Stimulated activated CD8-positive, alpha-beta memory T cell treated with anti-CD3 and anti-CD28 coated beads, Interleukin-15, amount 100 ng/mL, for 4 hours (primary cell): ENCODE measurements at places on chromosomes 5 and 9.

DNA sequence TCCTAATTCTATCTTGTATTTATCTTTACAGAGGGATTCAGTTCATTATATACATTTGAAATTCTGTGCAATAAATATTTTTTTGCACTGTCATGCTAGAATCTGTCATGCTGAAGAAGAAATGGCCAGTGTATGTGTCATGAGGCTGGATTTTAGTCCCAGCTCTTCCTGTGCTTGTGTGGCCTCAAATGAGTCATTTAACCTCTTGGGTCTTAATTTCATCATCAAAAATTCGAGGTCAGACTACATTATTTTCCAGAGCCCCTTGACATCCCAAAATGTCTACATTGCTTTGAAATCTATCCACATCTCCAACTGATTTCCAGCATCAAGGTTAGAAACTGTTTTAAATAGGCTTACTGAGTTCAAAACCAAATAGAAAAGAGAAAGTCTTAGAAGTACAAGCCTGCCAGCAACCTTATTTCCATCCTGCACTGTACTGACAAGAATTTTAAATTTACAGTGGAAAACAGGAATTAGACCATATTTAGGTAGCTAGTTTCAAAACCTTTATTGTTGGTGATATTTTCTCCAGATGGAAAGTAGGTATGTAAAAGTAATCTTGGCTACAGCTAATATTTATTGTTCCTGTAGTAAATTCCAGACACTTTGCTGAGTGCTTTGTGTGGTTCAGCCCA is 96.7 kb upstream of the MAMDC2 start:
- DNase-seq = no peak

DNA sequence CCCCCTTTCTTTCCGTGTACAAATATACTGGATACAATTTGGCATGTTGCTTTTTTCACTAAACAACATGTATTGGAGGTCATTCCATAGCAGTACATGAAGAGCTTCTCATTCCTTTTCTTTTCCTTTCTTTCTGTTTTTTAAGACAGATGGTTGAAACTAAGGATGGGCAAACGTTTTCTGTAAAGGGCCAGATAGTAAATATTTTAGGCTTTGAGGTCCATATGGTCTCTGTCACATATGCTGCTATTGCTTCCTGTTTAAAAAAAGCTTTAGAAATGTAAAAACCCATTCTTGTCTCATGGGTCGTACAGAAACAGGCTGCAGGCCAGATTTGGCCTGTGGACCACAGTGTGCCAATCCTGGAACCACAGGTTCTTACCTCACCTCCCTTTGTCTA is 160.1 kb downstream of the ACER2 start:
- DNase-seq = no peak

DNA sequence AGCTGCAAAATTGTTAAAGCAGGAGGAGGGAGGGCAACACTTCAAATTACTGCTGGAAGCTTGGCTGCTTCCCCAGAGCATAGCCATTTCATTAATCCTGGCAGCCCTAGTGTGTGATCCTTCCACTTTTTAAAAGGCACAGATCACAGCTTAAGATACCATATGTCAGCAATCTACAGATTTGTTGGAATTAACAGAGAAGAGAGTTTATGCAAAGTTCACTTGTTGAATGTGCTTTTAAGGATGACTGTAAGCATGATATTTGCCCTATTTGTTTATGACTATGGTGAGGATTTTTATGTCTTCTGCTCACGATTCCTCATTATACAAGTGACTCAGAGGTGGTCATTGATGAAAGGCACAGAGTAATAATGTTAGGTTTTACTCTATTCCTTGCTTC is 156.0 kb upstream of the CDKN2B start:
- DNase-seq = no peak

- no peak for DNase-seq
These were observed 63.1 kb downstream of the ADAMTS6 start for GRCh38 chr5:65418661-65419060.

DNA sequence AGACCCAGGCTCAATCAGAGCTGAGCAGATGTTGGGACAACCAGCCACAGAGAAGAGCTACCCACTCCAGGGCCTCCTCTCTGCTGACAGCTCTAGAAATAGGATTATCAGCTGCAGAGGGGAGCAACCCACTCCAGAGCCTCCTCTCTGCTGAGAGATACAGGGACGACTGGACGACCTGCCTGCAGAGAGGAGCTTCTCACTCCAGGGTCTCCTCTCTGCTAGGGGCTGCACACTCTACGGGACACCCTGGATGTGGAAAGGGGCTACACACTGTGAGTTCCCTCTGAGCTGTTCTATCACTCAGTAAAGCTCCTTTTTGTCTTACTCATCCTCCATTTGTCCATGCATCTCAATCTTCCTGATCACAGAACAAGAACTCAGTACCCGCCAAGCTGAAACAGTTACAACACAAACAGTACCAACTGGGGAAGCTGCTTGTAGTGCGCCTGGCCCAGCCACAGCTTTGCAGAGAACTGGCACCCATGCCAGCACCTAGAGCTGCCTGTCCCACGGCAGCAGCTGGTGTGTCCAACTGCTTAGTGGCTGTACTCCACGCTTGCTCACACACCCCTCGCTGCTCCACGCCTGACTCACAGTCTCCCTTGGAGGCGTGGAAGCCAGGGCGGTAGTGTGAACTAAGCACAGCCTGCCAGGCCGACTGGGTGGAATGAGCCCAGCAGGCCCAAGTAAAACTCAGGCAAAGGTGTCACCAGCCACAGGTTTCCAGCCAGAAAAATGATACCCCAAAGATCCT is 56.8 kb downstream of the PRELID2 start:
- no peak for DNase-seq

DNA sequence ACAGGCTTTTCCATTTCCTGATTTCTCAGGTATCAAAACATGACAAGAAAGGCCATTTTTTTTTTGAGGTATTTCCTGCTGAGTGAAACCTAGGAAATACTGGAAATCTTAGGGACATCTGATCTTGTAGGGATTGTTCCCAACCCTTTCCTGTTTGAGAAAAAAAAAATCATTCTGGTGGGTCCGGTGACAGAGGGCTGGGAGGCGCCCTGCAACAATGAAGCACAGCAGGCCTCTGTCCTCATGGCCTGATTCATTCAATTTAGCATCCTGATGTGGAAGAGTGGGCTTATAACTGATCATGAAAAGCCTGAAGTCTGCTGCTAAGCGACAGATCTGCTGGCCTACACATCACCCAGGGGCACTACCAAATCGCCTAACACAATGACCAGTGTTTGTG is 3.0 kb upstream of the C9orf153 start:
- DNase-seq = no peak

DNA sequence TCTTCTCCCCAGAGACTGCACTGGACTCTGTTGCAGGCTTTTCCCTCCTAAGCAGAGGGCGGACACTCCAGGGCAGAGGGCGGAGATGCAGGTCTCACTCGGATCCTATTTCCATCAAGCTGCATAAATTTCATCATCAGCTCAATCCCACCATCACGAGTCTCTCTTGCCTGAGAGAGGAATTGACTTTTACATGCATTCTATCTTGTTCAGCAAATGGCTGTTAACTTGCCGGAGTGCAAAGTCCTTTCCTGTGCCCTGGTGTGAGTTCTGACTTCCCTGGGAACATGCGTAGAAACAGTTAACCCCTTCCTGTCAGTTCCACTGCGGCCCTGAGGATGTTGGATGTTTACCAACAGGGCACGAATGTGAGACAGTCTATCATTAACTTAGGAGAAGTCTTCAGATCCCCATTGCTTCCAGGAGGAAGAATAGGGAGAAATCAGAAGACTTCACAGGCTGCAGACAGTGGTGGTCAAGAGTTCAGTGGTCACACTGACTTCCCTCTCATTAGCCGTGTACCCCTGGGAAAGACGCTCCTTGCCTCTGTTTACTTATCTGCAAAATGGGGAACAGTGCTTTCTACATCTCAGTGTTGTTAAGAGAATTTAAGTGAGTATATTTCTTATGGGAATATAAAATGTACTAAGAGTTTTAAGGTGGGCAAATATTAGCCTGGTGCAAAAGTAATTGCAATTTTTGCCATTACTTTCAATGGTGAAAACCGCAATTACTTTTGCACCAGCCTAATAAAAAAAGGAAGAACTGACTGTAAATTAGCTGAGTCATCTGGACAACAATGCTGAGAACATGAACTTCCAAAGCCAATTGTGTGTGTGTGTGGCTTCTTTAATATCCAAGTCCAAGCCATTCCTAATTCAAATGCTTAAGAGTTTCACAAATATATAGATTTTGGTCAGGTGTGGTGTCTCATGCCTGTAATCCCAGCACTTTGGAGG is 248.0 kb downstream of the DRD1 start:
- no peak for DNase-seq

DNA sequence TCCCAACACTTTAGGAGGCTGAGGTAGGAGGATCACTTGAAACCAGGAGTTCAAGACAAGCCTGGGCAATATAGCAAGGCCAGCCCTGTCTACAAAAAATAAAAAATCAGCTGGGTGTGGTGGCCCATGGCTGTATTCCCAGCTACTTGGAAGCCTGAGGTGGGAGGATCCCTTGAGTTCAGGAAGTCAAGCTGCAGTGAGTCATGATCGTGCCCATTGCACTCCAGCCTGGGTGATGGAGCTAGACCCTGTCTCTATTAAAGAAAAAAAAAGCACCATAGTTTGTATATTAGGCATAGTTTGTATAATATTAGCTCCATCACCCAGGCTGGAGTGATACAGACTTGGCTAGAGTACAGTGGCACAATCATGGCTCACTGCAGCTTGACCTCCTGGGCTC is 9.6 kb upstream of the NME5 start:
- no peak for DNase-seq

DNA sequence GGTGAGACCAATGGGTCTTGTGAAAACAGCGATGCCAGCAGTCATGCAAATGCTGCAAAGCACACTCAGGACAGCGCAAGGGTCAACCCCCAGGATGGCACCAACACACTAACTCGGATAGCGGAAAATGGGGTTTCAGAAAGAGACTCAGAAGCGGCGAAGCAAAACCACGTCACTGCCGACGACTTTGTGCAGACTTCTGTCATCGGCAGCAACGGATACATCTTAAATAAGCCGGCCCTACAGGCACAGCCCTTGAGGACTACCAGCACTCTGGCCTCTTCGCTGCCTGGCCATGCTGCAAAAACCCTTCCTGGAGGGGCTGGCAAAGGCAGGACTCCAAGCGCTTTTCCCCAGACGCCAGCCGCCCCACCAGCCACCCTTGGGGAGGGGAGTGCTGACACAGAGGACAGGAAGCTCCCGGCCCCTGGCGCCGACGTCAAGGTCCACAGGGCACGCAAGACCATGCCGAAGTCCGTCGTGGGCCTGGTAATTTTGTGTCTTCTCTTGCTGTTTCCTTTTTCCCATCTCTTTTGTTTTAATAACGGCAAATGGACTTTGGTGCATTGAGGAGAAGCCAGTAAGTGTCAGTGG is 98.0 kb downstream of the EHMT1 start:
- no peak for DNase-seq

GRCh38 chr5:180161420-180162303 is 47.3 kb downstream of the RASGEF1C start:
- no peak for DNase-seq

- DNase-seq = no peak
These were observed 152.9 kb upstream of the ANKRD55 start for GRCh38 chr5:56386046-56386445.

DNA sequence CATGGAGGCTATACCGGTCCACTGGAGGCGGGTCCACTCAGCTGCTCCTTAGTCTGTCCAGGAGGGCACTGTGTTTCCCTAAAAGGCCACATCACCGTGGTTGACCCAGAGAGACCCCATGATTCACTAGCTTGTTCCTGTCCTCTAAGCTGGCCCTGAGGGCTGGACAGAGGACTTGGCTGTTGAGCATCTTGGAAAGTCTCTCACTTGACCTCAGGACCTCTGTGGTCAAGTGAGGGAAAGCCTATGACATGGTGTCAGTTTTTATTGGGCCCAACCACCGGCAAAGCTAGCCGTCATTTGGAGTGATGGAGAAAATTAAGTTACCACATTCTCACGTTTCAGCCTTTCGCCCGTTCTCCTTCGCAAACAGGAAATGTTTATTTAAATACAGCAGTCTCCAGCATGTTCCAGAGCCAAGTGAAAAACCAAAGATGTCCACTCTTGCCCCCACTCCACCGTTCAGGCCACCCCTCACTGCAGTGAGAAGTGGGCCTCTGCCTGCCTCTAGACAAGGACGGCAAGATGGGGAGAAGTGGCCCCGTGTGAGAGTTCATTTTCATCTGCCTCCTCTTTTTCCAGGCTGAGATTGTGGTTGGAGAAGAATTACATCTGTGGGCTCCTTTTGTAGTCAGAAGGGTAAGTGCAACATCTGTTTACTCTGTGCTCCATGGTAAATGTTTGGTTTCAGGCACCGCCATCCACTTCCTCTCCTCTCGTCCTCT is 4.4 kb downstream of the SLIT3 start:
- no peak for DNase-seq

- no peak for DNase-seq
These were observed 52.4 kb downstream of the MELK start for GRCh38 chr9:36625006-36625615.

DNA sequence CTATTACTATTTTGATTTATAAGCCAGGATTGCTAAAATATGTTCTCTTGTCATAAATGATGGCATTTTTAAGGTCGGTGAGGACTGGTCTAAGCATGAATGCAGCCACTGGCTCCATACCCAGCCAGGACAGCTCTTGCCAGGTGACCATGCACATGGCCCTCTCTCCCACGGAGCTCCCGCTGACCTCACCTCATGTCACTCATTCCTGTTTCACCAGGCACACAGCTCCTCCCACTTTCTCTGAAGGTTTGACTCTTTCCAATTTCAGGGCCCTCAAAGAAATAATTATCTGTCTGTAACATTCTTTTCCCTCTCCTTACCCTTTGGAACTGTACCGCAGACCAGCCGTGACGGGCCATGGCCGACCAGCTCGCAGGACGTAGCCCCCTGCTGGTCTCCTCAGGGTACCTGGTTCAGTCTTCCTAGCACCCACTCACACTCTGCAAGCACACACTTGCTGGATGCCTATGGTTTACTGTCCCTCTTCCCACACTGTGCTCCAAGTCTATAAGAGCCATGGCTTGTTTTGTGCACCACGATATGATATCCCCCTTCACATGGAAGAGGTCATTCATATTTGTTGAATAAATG is 72.5 kb downstream of the LIFR start:
- DNase-seq = no peak

DNA sequence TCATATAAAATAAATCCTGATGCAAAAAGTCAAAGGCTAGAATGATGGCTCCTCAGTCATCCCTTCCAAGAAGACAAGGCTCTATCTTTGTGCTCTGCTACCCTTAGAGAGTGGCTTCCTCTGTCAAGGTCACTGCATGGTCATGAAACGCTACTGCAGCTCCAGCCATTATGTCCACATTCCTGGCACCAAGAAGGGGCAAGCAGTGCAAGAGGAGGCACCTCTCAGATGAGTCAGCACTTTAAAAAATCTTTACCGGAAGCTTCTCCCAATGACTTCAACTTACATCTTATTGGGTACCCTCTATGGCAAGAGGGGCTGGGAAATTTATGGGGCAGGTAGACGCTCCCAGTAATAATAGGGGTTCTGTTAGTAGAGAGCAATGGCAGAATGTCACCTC is 129.5 kb upstream of the CPEB4 start:
- DNase-seq = no peak

DNA sequence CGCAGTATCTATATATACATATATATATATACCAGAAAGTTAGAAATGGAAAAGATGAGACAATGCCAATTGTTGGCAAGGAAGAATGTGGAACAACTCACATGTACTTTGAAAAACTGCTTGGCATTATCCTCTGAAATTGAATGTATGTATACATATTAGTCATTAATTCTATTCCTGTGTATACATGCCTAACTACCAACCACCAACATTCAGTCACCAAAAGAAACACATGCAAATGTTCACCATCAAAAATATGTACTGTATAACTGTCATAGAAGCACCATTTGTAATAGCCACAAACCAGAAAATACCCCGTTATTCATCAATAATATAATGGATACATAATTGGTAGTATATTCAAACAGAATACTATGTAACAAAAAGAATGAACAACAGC is 330.2 kb upstream of the GRAMD2B start:
- DNase-seq = no peak
